Thoracic aorta (tissue), 2 donors: ENCODE measurements at places on chromosomes 4 and X. TPM values are rescaled to one million over a fixed set of nuclear protein-coding genes. Genes with fewer than 3 reads are reported as not detected.

The C4orf51 gene
- total RNA-seq, result not detected

The PRSS12 gene
- 0.27 TPM for total RNA-seq

The INPP4B gene
- total RNA-seq, result 21.1 TPM

The SERTM2 gene
- not detected for total RNA-seq

The INTS12 gene
- 22.6 TPM for total RNA-seq

The KLHL15 gene
- 4.7 TPM for total RNA-seq

The CXCL5 gene
- 0.49 TPM for total RNA-seq

The ARHGAP36 gene
- total RNA-seq, result not detected

The XAGE1A gene
- not detected for total RNA-seq

The PAK3 gene
- total RNA-seq, result 7.1 TPM

The NWD2 gene
- total RNA-seq, result not detected

The XAGE1B gene
- total RNA-seq, result not detected

The ESX1 gene
- total RNA-seq, result not detected

The P2RY8 gene
- 4.2 TPM for total RNA-seq

The STPG2 gene
- total RNA-seq, result not detected

The OTUD6A gene
- total RNA-seq, result not detected

The TASL gene
- 0.42 TPM for total RNA-seq

The MAB21L2 gene
- total RNA-seq, result not detected

The ARMCX6 gene
- total RNA-seq, result 32.5 TPM
